Stimulated activated CD8-positive, alpha-beta memory T cell treated with anti-CD3 and anti-CD28 coated beads, Interleukin-4, amount 100 ng/mL, for 24 hours (primary cell): ENCODE measurements at places on chromosomes 3 and 15.

DNA sequence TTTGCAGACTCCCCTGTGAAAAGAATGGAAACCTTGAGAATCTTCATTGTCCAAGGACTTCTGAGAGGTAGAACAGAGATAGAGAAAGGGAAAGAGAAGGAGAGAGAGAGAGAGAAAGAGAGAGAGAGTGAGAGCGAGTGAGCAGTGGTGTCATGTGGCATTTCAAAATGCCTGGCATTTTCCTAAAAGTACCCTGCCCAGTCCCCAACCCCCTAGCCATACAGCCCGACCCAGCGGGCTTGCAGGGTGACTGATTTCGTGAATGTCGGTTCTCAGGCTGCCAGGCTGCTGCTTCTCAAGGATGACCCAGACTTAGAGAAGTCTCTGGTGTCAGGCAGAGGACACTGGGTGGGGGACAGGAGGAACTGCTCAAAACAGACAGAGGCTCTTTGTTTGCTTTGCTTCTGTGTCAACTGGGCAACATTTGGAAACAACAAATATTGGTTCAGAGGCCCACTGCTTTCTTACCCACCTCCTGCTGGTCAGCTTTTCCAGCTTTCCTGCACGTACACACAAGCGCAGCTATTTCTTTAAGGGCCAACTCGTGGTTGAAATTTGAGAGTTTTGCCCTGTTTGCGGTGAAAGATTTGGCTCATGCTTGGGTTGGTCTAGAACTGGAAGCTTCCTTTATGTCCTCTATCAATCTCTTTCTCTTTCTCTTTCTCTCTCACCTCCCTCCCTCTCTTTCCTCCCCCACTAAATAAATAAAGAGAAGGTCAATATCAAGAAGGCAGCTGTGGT is 3.7 kb upstream of the TF start:
- no peak for DNase-seq

DNA sequence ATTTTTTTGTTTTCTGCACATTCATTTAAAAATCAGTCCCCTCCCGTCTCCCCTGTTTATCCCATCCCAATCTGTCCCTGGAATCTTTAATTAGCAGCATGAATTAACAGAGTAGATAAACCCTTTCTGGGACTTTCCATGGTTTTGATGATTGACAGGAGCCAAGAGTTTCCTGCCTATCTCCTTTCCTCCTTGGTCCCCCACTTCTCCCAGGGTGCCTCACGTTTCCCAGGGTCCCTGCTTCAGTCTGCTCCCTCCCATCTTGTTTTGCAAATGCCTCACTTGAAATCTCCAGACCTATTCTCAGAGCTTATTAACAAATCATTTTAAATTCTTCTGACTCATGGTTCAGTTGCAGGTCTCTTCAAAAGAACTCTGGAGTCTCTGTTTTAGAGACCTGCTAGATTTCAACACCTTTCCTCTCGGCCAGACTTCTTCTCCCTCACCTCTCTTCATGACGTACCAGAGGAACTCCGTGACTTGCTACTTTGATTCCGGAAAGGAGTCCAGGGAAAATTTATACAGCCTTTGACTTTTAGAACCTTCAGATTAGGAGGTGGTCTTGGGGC is 238.5 kb downstream of the ITPR1 start:
- no peak for DNase-seq

- no peak for DNase-seq
Measured at GRCh38 chr3:111976254-111976653, 2.6 kb upstream of the ABHD10 start.

- DNase-seq = no peak
Measured at GRCh38 chr3:61724801-61725200, 163.4 kb downstream of the PTPRG start.

DNA sequence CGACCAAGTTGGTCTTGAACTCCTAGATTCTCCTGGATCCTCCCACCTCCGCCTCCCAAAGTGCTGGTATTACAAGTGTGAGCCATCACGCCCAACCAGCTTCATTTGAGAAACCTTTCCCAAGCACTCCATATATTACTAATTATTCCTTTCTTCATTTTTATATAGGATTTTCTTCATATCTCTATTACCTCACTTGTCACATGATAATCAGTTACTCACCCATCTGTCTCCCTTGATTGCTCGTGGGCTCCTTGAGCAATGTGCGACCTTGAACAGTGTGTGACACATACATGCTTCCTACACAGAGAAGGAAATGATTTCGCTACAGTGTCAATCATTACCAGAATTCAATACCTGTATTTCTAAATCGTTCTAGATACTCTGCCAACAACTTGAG is 110.7 kb upstream of the C2CD4B start:
- DNase-seq = no peak

- DNase-seq = no peak
Measured at GRCh38 chr3:81663114-81663513, 98.3 kb downstream of the GBE1 start.
